ENCODE measurements at places on chromosomes 16 and 17.

- DNase-seq: no peak
Measured at GRCh38 chr17:79065105-79065670, 9.4 kb upstream of the ENGASE start.

GRCh38 chr17:47317119-47317518, 6.6 kb upstream of the EFCAB13 start:
- no peak for DNase-seq

DNA sequence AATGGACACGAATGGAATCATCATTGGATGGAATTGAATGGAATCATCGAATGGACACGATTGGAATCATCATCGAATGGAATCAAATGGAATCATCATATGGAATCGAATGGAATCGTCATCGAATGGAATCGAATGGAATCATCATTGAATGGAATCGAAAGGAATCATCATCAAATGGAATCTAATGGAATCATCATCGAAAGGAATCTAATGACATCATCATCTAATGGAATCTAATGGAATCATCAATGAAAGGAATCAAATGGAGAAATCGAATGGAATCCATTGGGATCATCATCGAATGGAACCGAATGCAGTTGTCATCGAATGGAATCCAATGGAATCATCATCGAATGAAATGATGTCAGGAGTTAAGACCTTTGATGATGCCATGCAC, 154.9 kb downstream of the SHCBP1 start:
- no peak for DNase-seq

GRCh38 chr16:72921106-72921505, 126.8 kb downstream of the ZFHX3 start:
- DNase-seq: no peak

DNA sequence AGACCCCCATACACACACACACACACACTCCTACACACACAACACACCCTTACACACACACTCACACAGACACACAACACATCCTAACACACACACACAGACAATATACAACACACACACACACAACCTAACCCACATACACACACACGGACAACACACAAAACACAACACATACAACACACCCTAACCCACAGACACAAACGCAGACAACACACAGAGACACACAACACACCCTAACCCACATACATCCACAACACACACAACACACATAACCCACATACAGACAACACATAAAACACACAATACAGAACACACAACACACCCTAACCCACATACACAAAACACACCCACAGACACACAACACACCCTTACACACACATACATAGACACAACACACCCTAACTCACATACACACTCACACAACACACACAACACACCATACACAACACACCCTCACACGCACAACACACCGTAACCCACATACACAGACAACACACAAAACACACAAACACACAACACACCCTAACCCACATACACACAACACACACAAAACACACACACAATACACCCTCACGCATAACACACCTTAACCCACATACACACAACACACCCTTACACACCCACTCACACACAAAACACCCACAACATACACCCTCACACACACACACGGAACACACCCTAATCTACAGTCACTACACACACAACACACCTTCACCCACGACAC, 4.4 kb downstream of the ASGR1 start:
- DNase-seq: no peak

GRCh38 chr17:44084131-44084538, 13.6 kb downstream of the G6PC3 start:
- no peak for DNase-seq

GRCh38 chr17:28038802-28039201, 3.7 kb upstream of the NLK start:
- no peak for DNase-seq

GRCh38 chr16:56042416-56042815, 148.9 kb upstream of the GNAO1 start:
- DNase-seq: no peak

DNA sequence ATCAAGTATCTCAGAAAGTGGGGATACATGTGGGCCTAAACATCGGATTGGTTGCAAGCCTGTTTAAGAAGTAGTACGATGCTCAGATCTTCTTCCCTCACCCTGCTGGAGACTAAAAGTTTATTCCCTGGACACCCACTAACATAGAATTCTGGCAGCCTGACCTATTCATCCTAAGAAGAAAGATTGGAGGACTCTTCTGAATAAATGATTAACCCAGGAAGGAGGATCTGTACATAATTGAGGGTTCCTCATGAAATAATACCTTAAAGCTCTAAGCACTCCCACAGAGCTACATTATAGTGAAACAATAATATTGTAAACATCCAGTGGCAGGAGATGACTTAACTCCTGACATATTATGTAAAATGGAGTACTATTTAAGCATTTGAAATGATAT, 111.7 kb downstream of the NLK start:
- no peak for DNase-seq

- DNase-seq: no peak
Measured at GRCh38 chr17:43832168-43832975, 574 bp downstream of the MPP3 start.

DNA sequence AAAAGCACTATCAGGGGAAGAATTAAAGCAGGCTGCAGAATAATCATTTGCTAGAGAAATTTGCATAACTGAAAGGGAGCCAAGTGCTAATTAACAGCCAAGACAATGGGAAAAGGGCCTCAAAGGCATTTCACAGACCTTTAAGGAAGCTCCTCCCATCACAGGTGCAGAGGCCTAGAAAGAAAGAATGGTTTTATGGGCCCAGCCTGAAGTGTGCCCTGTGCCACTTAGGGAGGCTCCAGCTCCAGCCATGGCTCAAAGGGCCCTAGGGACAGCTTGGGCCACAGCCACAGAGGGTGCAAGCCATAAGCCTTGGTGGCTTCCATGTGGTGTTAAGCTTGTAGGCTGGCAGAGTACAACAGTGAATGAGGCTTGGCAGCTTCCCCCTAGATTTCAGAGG, 50.1 kb downstream of the RNF112 start:
- DNase-seq: no peak

- no peak for DNase-seq
Measured at GRCh38 chr16:4771646-4772045, 4.7 kb upstream of the ZNF500 start.

DNA sequence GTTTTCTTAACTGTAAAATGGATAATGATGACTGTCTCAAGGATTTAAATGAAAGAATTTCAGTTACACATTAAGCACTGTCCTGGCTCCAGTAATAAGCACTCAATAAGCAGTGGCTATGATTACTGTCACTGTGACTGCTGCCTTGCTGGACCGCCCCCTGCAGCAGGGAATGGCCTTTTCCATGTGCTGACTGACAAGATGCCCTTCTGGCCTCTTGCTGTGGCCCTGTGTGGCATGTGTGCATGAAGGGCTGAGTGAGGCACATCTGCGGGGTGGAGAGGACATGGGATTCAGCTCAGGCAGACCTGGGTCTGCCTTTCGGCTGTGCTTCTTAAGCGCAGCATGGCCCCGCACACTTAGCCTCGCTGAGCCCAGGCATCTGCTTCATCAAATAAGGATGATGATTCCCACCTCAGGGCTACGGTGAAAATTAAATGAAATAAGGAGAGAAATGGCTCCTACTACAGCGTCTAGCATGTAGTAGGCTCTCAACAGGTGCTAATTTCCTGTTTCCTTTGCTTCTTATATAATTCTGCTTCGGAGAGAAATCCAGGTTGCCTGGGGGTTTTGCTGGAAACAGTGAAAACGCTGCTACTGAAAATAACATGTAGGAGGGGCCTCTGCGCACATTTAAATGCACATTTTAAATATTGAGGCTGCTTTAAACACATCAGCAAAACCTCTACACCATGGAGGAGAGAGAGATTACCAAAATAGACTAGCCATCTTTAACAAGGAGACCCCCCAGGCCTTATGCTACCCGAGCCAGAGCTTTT, 183.9 kb downstream of the PARN start:
- no peak for DNase-seq

DNA sequence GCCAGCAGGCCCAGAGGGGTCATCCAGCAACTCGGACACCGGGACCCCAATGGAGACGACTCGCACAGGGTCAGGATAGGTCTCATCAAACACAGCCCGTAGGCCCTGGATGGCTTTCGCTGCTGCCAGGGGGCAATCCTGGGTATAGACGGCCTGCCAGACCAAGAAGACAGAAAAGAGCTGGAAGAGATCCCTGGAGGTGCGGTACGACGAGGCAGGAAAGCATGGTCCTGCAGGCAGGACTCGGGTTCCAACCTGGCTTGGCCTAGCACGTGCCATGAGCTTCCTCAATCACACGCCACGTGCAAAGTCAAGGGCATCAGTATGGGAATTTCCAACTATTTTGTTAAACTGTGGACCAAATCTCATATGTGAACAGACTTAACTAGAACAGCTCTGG, 6.3 kb upstream of the EXOSC6 start:
- no peak for DNase-seq

DNA sequence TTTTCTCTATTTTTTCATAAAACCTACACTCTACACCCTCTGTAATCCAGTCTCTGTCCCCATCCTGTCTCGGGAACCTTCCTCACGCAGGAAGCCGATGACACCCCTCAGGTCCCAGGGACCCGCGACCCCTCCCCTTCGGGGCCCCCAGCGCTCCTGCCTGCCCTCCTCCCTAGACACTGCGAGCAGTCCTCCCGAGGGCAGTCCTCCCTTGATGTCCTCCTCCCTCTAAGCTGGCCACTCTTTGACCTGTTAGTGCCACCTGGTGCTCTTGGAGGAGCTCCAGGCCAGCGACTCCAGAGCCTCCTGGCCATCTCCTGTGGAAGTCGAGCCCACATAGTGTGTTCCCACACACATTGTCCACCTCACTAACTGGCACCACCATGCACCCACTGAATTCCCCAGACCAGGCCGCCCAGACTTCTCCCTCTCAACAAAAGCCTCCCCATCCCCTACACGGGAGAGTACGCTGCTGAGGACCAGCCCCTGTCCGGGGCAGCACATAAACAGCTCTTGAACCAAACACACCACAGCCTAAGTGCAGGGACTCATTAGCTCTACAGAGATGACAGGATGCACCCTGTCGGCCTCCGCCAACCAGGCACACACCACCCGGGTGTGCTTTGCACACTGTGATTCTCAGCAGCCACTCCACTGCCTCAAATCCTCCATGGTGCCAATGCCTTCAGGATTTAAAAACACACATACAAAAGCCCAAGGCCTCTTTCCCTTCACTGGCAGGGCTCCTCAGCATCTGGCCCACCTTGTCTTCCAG, 9.3 kb downstream of the OSBPL7 start:
- DNase-seq: no peak
